ENCODE measurements at places on chromosomes 5 and 9.

GRCh38 chr5:21918451-21918850, 934.7 kb downstream of the CDH12 start:
- no peak for DNase-seq

- no peak for DNase-seq
Observed at GRCh38 chr5:67310169-67310568, 113.6 kb upstream of the CD180 start.

DNA sequence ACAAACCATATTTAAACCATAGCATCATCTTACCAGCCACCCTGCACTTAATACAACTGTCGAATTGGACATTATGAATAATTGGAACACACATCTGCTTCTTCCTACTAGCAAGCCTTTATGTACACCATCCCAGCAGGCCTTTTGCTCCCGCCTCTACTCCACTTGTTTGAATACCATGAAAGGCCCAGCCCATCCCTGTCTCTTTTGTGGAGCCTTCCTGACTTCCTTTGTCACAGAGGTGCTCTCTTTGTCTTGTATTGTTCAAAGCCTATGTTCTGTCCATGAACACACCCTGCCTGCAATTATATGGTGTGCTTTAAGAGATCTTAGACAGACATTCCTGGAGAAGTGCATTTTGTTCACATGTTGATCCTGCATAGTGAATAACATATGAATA, 465.7 kb downstream of the DIRAS2 start:
- DNase-seq, result no peak

DNA sequence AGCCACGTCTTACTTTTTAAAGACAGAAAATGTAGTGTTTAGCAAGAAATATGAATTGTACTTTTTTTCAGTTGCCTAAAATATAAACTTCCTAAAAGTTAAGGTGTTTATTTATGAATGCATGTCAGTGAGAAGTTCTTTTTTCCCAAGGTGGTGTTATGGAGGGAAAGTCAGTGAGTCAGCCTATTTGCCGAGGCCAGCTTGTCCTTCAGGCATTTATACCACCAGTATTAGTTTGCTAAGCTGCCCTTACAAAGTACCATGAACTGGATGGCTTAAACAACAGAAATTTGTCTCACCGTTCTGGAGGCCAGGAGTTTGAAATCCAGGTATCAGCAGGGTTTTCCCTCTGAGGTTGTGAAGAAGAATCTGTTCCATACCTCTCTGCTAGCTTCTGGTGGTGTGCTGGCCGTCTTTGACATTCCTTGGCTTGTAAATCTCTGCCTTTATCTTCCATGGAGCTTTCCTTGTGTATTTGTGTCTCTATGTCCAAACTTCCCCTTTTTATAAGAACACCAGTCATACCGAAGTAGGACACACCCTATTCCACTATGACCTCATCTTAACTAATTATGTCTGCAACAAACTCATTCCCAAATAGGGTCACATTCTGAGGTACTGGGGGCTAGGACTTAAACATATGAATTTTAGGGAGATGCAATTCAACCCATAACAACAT, 38.4 kb downstream of the PRKACG start:
- no peak for DNase-seq

DNA sequence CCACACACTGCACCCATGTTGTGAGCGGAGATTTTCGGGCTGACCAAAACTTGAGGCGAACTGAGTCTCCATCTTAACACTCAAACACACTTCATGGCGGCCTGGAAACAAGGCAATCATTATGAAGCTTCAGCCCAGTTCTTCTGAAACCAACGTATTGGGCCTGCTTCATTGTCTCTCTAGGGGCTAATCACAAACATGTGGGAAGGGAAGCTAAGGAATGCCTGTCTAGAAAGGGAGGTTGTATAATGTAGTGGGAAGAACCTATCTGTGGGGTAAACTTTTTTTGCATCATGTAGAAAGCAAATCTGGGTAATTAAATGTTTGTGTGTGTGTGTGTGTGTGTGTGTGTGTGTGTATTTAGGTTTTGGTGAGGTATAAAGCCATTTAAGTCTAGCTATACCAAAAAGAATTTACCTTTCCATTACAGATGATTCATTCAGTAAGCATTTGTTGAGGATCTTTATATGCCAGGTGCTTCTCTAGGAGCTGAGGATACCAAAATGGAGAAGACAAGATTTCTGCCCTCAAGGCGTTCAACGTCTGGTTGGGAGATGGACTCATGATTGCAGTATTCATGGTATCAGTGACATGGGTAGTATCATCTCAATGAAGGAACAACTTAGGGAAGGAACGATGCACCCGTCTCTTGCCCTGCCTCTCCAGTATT, 29.4 kb downstream of the SLC1A3 start:
- no peak for DNase-seq

GRCh38 chr9:98201102-98201501, 8.7 kb upstream of the CORO2A start:
- DNase-seq, result no peak

- no peak for DNase-seq
Observed at GRCh38 chr9:97510797-97511654, 9.6 kb downstream of the TMOD1 start.

DNA sequence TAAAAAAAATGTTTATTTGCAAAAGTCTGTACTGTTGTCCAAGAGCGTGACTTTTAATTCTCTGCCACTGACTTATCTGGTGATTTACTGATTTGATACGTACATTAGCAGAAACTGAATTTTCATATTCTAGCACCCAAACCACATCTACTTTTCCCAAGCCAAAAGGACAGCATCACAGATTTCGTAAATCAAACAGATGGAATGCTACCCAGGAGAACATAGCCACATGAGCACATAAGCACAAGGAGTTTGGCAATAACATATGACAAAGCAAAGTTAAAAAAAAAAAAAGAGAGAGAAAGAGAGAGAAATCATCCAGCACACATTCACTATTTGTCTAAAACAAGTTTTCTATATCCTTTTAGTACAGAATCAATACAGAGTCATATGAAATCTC, 83.7 kb downstream of the HINT1 start:
- no peak for DNase-seq

- DNase-seq, result no peak
Observed at GRCh38 chr9:78954286-78954685, 617.5 kb upstream of the TLE4 start.

GRCh38 chr9:10050016-10050415, 562.8 kb downstream of the PTPRD start:
- no peak for DNase-seq

DNA sequence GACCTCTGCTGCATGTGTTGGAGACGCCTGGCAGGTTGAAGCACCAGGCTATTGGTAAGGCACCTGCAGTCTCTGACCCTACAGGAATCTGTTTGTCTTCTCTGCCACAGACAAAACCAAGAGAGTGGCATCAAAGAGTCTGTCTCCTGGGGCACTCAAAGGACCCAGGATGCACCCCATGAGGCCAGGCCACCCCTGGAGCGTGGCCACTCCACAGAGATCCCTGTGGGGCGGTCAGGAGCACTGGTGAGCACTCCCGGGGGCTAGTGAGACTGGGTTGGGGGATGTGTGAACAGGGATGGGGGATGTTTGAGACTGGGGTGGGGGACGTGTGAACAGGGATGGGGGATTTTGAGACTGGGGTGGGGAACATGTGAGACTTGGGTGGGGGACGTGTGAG, 240.3 kb downstream of the CACNA1B start:
- no peak for DNase-seq
